ENCODE measurements at places on chromosomes 3 and 15.

DNA sequence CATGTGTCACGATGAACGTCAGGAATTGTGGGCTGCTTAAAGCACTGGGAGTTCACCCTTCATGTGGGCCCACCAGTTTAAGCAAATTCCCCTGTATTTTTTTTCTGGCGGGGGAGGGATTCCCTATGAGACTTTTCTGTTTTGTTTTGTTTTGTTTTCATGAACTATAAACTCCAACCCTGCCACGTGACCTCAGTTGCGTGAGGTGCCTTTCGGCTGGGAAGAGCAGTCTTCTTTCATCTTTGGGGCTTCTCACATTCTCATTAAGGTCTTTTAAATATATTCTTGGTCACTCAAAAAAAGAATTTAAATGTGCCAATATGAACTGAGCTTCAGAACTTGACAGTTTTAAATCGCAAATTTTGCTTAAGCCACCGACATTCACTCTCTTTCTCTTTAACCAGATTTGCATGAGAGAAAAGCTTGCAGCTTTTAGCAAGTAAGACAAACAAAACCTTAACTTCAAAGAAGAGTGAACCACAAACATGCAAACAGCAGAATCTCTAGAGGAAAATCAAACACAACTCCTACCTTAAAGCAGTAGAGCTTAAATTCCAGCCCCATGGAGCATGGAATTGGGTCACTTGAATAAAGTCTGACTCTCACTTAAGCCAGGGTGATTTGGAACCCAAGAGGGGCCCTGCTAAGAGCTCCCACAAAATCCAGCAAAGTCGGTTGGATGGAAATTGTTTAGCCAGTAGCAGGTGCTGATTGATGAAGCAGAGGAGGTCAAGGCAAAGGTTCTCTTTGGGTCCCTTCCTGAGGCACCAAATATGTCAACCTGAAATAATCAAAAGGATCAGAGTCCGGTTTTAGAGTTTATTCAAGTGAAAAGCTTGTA, 699.8 kb upstream of the GBE1 start:
- no peak for DNase-seq

DNA sequence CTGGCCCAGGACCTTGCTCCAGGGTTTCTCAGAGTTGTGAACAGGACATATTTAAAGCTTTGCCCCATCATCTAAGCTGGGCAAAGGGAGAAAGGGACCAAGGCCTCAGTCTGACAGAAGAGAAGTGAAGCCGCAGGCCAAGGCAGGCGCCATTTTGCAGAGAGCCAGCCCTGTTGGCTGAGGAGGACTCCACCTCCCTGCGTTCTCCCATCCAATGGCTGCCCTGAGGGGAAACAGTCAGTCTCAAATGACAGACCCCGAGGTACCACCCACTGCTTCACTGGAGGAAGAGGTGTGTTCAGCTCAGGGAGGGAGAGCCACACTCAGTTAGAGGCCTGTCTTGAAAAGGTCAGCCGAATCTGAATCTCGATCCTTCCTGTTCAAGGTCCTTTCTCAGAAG, 86.1 kb downstream of the ADAMTS17 start:
- DNase-seq = no peak

DNA sequence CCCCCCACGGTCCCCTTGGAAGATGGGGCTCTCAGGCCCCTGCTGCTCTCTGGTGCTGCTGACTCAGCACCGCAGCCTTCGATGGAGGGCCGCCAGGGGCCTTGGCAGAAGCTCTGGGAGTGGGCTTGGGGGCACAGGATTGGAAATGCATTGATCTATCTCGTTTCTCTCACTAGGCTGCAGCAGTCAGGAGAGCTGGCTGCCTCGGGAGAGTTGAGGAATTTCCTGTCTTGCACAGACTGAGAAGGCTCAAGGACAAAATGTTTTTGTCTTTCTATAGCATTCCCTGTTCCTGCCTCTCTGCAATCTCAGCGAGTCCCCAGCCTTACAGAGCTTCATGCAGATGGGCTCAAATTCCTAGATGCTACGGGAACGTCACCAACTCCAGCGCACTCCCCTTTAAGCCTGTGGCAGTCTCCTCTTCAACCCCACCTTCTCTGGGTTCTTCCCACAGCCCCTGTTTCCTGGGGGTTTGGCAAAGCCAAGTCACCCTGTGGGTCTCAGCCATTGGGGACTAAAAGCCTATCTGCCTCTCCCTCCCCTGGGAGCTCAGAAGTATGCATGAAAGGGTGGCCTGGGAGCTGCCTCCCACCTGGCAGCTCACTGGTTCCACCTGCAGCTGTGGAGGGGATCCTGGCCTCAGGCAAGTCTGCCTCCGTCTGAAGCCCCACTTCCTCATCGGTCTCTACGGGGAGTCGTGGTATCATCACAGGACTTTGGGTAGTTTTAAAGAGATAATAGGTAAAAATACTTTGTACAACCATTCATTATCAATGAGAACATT, 127.4 kb upstream of the HACD2 start:
- no peak for DNase-seq

DNA sequence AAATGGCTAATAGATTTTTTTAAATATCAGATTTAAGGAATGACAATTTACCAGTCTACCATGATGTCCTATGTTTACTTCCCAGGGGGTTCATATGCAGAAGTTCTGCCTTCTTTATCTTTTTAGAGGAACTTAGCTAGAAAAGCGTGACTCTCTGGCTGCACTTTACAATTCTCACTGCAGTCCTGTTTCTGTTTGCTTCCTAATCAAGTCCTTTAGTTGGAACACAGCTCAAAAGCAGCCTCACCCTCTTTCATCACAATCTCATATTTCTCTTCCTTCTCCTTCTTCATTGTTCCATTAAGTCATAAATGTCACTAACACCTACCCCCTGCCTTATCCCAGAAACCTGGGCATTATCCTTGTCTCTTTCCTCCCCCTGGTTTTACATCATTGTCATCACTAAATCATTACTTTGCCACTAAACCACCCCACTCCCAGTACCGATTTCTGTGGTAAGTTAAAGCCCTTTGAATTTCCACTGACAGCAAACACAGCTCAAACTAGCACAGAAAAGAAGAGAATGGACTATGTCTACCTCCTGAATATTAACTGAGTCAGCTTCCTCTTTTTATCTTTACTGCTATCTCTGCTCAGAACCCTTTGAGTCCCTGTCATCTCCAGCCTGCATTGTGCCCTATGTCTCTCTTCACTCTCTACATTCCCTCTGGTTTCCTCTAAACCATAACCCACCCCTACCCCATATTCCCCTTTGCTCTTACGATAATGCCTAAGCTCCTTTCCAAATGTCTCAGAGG, 13.8 kb upstream of the PPP4R2 start:
- no peak for DNase-seq

- no peak for DNase-seq
These were observed 213.7 kb downstream of the ALCAM start for GRCh38 chr3:105580296-105580965.

DNA sequence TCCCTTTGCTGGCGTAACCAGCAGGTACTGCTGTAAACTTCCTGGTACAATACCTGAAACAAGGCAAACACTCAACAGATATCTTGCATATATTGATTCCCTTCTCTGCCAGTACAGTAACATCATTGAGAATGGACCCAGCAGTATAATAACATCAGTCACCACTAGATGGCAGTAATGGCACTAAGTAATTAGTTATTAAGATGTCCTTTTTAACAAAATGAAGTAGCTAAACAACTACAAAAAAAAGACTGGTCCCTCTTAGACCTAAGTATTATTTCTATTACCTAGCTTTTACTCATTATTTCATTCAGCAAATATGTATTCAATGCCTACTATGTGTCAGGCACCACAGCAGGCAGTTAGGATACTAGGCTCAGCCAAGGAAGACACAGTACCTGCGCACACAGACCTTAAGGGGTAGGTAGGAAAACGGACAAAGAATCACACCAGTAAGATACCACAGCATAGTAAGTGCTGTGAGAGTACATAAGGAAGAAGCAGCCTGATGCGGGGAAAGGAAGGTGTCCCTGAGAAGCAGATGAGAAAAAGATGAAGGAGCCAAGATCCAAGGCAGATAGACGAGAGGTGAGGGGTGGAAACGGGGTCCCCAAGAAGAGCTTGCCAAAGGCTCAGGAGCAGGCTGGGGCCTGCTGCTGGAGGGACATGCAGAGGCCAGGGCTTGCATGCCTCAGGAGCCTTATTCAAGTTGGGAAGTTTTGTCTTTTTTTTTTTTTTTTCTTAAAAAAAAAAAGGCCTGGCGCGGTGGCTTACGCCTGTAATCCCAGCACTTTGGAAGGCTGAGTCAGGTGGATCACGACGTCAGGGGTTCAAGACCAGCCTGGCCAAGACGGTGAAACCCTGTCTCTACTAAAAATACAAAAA, 102.7 kb upstream of the CHD2 start:
- DNase-seq = no peak

DNA sequence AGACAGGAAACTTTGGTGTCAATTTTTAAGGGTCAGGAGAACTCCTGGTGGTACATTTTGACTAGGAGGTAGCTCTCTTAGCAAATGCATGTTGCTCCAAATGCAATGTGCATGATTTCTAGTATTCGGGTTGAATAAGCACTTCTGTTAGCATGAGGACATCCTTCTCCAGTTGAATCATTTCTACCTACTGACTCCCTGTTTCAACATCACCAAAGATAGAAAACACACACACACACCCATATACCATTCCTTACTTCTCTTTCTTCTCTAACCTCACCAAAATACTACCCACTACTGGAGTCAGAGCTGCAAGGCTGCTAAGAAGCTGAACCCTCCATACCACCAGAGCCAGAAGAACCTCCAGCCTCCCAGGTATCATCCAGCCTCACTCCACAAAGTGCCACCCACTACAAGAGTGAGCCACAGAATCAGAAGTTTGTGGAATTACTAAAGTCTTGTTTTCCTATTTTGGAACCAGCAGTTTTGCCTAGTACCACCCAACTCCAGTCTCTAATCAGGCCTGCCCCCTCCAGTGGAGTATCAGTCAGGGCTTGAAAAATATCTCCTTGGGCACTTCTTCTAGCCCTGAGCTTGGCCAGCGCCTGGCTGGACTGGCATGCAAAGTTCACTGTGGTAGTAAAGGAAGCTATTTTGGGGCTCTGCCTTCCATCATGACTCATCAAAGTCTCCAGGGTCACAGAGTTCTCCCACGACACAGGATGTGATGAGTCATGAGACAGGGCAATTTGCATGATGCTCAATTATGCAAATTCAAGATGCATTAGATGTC, 110.3 kb downstream of the CYP19A1 start:
- no peak for DNase-seq

- DNase-seq = no peak
These were observed 36.4 kb downstream of the DNAH1 start for GRCh38 chr3:52352566-52352965.

- DNase-seq = no peak
These were observed 72.4 kb downstream of the VPS13C start for GRCh38 chr15:61987824-61988223.

GRCh38 chr3:103033841-103034240, 599.0 kb downstream of the ZPLD1 start:
- DNase-seq = no peak

GRCh38 chr3:129182390-129183185, 1.1 kb downstream of the CNBP start:
- no peak for DNase-seq

DNA sequence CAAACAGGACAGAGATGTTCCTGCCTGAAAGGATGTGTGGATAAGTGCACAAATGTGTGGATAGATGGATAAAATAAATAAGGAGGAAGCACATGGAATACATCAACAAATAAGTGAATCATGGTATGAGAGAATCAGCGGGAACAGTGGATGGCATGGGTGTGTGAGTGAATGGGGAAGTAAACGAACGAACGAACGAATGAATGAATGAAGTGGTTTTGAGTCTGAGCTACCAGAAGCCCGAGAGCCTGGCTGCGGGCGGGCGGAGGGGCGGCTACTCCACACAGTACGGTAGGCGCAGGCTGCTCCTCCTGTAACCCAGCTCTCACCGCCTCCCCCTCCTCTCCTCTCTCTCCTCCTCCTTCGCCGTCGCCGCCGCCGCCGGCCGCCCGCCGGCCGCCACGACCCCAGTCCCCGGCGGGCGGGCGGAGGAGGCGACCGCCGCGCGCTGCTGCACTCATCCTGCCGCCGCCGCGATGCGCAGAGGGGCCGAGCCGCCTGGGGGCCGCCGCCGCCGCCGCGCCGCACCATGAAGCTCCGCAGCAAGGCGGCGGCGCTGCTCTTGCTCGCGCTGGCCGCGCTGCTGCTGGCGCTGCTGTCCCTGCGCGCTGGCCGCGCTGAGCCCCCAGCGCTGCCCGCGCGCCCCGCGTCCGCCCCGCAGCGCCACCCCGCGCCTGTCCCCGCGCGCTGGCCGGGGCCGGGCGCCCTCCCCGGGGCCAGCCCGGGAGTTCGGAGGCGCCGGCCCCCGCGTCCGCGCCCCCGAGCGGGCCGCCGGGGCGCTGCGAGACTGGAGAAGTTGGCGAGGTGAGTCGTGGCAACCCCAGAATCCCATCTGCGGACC, at the start of gene GXYLT2:
GXYLT2 (plus strand) TSS at position 342 of the 841 bp plus-strand sequence; CDS start at position 530, 188 bp downstream.
- DNase-seq = no peak

DNA sequence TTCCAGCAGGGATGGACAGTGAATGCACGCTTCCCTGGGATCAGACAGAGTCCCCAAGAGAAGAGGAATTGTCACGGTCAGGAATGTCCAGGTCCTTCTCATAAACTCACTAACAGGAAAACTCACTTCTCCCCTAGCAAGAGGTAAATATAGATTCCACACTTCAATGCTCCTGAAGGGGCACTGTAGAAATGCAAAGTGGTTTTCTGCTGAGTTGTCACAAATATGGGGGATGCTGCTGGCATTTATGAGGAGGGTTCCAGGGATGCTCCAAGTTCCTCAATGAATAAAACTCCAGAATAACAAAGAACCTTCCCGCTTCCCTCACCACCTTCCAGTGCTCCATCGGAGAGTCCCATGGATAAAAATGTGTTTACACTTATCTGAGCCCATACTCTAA, 423.4 kb downstream of the MAGI1 start:
- DNase-seq = no peak

DNA sequence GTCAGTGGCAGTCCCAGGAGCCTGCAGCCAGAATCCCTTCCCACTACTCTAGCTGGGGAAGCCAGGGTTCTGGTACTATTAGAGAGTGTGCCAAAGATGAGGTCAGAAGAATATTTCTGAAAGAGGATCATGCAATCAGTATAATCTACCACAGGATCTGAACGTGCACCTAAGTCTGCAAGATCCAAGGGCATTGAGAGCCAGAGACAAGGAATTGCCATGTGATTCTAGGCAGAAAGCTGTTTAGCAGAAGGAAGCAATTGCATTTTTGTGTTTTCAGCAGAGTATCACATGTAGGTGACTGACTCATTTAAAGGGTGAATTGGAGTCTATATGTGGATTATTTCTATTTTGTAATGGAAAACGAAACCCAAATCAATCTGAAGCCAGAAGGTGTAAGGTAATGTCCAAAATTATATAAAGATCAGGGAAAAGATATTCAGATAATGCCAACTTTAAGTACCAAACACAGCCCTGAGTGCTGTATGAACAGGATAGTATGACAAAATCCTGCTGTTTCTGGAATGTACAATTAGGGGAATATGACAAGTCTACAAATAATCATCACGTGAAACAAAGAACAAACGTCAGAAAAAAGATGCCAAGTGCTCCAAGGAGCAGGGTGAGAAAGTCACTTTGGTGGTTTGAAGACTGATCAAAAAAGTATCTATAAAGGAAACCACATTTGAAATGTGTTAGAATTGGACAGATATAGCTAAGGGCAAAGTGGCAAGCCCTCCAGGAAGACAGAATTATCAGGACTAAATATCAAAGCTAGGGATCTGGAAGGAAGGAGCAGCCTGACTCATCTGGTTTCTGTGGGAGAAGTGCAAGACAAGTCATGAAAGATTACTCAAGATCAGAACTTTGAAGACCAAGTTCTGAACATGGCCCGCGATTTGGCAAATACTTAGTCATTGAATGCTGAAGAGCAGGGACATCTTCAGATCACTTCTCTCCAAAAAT, 1036.6 kb downstream of the NTRK3 start:
- no peak for DNase-seq
